Activated CD4-positive, alpha-beta T cell treated with anti-CD3 and anti-CD28 coated beads, Interleukin-2, Interleukin-4, amounts not matched to agents 100 ng/mL and 50 ng/mL, durations not matched to agents 16 hours and 8 hours (primary cell): ENCODE measurements at places on chromosomes 2 and 18.

GRCh38 chr2:119536211-119536610 lies 8.0 kb upstream of the CFAP221 start:
- no peak for DNase-seq

GRCh38 chr2:218014706-218015585 lies 12.2 kb upstream of the TNS1 start:
- no peak for DNase-seq

DNA sequence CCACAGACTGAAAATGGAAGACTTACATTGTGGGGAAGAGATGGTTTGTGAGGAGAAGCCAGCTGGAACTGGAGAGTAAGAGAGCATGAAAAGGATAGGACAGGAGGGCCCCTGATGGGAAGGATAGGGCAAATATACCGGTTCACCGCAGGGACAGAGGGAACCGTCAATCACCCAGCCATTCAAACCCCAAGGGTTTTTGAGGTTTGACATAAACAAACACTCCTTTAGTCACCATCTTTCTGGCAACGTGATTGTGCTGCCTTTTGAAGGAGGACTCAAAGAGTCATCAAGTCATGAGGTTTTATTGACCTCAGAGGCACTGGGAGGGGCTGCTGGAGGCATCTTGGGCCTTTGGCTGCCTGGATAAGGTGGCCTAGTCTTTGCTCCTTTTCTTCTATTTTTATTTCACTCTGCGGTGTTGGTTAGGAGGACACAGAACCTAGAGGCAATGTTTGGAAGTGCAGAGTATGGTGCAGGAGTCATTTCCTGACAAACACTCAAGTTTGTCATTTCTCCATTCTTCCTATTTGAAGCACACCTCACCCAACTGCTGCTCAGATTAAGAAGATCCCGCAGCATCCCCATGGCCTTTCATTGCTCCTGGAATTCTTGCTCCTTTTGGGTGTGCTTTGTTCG lies 487.3 kb upstream of the SPRED2 start:
- DNase-seq: no peak

DNA sequence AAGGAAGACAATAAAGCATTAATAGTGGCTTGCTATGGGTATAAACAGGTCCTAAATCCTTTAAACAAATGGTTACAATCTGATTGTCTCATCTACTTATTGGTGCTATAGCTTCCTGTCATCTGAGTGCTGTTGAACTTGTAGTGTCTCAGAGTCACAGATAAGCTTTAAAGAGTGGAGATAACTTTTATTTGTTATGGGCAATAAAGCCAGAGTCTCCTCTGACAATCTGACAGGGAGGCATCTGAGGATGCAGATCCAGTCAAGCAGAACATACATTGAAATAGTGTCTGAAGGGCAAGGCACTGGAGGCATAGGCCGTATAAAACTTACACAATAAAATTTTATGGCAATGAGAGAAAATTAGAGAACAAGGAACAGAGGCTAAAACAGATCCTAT lies 1132.4 kb upstream of the CDH2 start:
- DNase-seq: no peak

- DNase-seq: no peak
These were observed 97.1 kb upstream of the CELF4 start for GRCh38 chr18:37662546-37663339.

DNA sequence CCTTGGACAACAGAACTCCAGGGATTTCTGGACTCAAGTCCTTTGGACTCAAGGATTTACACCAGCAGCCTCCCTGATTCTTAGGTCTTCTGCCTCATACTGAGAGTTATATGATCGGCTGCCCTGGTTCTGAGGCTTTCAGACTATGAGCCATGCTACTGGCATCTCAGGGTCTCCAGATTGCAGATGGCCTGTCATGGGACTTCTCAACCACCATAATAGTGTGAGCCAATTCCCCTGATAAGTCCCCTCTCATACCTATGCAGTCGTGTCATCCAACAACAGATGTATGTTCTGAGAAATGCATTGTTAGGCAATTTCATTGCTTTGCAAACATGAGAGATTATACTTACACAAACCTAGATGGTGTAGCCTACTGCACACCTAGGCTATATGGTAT lies 61.4 kb upstream of the MSTN start:
- no peak for DNase-seq

- no peak for DNase-seq
These were observed 218.3 kb downstream of the ACKR3 start for GRCh38 chr2:236787885-236788284.

DNA sequence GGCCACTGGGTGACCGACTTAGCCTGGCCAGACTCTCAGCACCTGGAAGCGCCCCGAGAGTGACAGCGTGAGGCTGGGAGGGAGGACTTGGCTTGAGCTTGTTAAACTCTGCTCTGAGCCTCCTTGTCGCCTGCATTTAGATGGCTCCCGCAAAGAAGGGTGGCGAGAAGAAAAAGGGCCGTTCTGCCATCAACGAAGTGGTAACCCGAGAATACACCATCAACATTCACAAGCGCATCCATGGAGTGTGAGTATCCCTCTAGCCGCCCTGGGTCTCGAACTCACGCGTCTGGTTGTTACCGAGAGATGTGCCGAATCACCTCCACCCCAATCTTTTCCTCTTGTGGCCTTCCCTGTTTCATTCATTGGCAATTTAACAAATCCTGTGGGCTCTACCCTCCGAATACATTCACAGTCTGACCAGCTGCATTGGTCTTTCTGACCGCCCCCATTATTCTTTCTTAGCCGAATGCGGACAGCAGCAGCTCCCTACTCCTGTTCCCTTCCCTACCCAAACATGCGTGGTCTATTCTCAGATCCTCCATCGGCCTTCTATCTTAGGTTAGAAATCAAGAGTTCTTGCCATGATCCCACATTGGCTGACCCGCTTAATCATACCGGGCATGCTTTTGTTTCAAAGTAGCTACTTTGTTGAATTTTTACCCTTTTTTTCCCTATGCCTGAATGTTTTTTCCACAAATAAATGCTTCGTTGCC lies 631 bp downstream of the RPL31 start:
- no peak for DNase-seq

DNA sequence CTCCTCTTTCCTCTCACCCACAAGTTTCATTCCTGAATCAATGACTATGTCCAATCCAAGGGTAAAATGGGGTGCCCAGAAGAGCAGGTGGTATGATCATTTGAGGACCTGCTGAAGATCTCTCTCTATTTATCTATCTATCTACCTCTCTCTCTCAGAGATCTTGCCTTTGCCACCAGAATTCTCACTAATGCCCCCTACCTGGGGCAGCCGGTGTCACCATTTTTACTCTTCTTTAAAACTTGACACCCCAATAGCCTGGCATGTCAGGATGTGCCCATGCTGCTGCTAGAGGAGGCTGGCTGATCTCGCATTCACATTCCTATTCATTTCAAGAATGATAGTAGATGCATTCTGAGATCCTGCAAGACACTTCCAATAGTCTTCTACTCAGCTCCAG lies 24.3 kb upstream of the RPIA start:
- no peak for DNase-seq

- DNase-seq: no peak
These were observed 127.1 kb downstream of the CAPN13 start for GRCh38 chr2:30680121-30680520.

GRCh38 chr18:13581496-13582177 lies 144.7 kb downstream of the FAM210A start:
- no peak for DNase-seq

- no peak for DNase-seq
These were observed 20.3 kb downstream of the STRADB start for GRCh38 chr2:201471732-201472393.

GRCh38 chr18:12911025-12911928 lies 27.2 kb upstream of the PTPN2 start:
- no peak for DNase-seq

GRCh38 chr2:131151398-131151797 lies 46.3 kb downstream of the PLEKHB2 start:
- DNase-seq: no peak

GRCh38 chr2:63078852-63079606 lies 28.4 kb downstream of the OTX1 start:
- no peak for DNase-seq

- DNase-seq: no peak
These were observed 13.1 kb downstream of the KLF11 start for GRCh38 chr2:10056439-10056838.

DNA sequence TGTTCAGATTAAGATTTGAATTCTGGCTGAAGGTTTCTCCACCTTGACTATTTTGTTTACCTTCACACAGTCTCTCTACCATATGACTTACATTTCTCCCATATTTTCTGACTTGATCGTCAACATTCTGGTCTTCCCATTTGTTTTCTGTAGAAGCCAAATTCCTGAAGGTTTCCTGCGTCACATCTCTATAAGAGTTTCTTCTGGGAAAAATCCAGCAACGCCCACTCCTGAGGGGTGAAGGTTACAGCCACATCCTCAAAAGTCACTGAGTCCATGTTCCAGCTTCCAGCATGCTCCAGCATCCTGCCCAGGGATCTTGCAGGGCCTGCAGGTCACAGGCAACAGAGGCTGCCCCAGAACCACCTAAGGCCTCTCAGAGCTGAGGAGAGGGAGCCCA lies 47.5 kb downstream of the NBEAL1 start:
- DNase-seq: no peak

GRCh38 chr2:193963472-193964119 lies 1693.4 kb upstream of the SLC39A10 start:
- DNase-seq: peak; percentile 24

DNA sequence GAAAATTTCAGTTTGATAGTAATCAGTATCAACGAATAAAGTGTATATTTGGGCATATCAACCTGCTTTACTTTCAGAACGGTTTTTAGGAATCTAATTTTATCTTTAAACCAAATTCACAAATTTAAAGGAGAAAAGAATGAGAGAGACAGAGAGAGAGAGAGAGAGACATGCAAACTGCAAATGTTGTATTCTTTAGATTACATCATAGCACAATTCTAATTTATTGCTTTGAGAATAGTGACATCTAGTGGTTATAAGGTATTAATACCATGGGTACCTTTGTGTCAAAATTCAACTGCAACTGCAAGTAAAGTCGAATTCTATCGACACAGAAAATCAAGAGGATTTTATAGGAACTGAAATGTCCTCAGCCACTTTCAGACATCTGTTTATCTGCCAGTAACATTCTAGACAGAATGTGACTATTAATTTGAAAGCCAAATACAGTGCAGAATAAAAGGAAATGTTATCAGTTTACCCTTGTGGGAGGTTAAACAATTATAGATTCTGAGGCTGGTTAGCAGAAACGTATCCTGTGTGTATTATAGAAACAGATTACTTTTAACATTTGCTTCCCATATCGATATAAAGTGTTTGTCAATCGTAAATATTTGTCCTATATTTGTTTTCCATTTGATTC lies 529.8 kb upstream of the VRK2 start:
- peak; percentile 29 for DNase-seq

GRCh38 chr18:39523281-39523680 lies 1957.7 kb upstream of the CELF4 start:
- no peak for DNase-seq

DNA sequence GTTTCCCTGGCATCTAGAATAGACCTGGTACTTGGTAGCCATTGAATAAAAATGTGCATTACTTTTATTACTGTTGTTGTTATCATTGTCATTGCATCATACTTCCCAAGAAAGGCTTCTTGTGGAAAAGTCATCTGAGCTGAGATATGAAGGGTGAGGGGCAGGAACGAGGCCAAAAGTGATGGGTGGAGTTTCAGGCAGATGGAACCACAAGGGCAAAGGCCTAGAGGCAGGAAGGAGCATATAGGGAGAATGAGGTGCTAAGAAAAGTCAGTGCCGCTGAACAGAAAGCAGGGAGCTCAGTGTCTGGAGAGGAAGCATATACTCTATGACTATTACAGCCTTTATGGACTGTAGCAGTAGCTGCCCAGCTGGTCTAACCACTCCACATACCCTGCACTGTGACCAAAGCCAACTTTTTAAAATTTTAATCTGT lies 219.3 kb downstream of the SPP2 start:
- no peak for DNase-seq

GRCh38 chr18:59760619-59761600 lies 63.7 kb upstream of the CCBE1 start:
- DNase-seq: no peak

- DNase-seq: no peak
These were observed 39.6 kb downstream of the SCN3A start for GRCh38 chr2:165164201-165164600.

GRCh38 chr18:49849331-49850217 lies 36.2 kb upstream of the ACAA2 start:
- DNase-seq: no peak

GRCh38 chr2:32425719-32426141 lies 68.9 kb downstream of the BIRC6 start:
- no peak for DNase-seq

DNA sequence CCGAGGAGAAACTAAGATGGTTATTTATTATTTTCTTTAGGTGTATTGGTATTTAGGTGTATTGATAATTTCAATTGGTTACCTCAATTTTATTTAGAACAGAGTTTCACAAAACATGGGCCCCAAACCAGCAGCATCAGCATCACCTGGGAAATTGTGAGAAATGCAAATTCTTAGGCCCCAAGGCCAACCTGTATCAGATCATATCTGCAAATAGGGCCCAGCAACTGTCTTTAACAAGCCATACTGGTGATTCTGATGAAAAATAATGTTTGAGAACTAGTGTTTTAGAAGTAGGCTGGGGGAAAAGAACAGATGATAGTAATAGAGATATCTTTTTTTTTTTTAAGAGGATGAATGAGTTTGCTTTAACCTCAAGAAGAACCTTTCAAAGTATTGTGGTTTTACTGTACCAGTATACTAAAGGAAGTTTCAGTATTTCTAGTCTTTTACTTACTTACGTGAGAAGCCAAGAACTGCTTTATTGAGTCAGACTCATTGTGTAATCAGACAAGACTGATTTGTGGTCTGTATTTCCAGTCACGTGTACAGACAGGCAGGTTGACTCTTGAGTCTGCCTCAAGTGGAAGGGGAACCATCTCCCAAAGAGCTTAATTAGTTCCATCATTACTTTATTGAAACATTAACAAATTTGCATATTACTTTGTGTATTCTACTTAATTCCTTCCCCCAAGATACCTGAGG lies 60.4 kb upstream of the GAREM1 start:
- DNase-seq: peak; percentile 78

GRCh38 chr2:145350011-145350410 lies 830.1 kb upstream of the ZEB2 start:
- no peak for DNase-seq

- DNase-seq: peak; percentile 63
These were observed 13.3 kb upstream of the GALM start for GRCh38 chr2:38652431-38653273.
